ENCODE measurements at places on chromosomes 16 and 17.

DNA sequence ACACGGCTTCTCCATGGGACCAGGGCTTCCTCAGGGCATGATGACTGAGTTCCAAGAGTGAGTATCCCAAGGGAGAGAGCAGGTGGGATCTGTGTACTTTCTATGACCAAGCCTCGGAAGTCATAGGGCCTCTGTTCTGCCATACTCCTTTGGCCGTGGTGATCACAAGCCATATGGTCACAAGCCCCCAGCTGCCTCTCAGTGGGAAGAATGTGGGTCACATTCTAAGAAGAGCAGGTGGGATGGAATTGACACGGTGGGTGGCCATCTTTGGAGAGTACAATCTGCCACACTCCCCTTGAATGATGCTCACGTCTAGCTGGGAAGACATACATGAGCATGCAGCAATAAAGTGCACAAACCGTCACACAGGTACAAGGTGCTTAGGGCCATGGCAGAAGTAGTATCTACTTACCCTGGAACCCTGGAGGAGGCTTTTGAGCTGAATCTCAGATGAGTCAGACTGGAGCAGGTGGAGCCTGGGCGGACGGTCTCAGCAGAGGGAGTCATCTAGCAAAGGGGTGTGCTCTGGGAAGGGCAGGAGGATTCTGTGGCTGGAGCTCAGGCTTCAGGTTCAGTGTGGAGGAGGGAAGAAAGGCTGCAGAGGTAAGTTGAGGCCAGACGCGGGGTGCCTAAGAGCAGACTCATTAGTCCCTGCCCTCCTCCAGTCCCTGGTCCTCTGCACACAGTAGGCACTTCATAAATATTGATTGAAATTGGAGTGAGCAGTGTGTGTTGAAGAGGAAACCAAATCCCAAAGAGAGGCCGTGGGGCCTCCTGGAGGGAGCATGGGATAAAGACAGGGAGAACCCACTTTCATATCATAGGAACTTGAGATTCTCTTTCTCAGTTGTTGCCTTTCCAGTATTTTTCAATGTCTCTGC, 26.6 kb downstream of the GOSR2 start:
- no peak for DNase-seq

- DNase-seq = no peak
These were observed 159.8 kb upstream of the NOL11 start for GRCh38 chr17:67557921-67558320.

DNA sequence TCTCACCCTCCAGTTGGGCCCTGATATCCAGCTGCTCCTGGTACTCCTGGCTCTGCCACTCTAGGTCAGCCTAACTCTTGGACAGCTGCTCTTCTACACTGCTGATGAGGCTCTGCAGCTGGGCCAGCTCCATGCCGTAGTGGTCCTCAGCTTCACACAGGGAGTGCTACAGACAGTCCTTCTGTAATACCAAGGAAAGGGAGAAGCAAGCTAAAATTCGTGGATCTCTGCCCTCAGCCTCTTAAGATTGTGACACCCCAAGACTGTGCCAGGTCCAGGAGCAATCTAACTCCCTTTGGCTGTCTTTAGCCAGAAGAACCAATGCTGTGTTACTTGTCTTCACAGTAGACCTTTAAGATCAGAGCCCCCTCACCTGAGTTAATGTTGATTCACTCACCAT, 7.7 kb upstream of the KRT38 start:
- DNase-seq = no peak

DNA sequence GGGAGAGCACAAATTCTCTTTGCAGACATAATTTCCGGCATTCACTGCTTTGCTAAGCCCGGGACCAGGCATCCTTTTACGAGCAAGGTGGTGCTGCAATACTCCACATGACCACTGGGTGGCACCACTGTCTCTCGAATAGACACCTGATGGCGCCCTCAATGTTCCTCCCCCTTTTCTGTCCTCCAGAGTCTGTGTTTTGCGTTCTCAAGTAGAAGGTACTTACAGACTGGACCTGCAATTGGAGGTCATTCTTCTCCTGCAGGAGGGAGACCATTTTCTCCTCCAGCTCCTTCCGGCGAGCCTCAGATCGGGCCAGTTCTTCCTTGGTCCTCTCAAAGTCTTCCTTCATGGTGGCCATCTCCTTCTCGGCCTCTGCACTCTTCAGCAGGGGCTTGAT, 45.2 kb downstream of the MYH13 start:
- DNase-seq = no peak

GRCh38 chr16:30866031-30866430, 27.8 kb downstream of the BCL7C start:
- no peak for DNase-seq

GRCh38 chr17:72353502-72353901, 232.7 kb downstream of the SOX9 start:
- no peak for DNase-seq

DNA sequence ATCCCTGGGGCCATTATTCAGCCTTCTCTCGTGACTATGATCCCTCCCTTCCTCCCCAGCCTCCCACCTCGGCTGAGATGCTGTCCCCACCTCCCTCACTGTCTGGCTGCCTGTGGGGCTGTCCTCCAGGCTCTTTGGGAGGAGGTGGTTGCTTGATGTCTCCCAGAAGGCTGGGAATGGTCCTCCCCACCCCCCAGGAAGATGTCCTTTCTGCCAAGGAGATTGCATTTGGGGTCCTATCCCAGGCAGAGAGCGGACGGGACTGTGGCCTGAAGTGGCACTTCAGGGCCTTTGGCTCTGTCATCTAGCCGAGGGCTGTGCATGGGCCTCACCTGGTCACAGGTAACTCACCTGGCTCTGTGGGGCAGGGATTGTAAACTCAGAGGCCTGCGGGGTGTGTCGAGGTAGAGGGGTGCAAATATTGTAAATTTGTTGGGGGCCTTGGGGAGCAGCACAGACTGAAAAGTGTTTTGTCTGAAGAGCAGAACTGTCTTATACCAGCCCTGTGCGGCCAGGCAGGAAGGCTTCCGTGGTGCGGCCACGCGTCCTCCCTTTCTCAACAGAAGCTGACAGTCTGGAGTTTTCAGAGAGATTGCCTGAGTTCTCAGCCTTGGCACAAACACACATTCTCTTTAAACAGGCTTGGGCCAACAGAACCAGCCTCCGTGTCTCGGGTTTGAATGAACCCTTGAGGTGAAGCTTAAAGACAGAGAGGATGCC, 177.9 kb downstream of the SEC14L1 start:
- DNase-seq = no peak

DNA sequence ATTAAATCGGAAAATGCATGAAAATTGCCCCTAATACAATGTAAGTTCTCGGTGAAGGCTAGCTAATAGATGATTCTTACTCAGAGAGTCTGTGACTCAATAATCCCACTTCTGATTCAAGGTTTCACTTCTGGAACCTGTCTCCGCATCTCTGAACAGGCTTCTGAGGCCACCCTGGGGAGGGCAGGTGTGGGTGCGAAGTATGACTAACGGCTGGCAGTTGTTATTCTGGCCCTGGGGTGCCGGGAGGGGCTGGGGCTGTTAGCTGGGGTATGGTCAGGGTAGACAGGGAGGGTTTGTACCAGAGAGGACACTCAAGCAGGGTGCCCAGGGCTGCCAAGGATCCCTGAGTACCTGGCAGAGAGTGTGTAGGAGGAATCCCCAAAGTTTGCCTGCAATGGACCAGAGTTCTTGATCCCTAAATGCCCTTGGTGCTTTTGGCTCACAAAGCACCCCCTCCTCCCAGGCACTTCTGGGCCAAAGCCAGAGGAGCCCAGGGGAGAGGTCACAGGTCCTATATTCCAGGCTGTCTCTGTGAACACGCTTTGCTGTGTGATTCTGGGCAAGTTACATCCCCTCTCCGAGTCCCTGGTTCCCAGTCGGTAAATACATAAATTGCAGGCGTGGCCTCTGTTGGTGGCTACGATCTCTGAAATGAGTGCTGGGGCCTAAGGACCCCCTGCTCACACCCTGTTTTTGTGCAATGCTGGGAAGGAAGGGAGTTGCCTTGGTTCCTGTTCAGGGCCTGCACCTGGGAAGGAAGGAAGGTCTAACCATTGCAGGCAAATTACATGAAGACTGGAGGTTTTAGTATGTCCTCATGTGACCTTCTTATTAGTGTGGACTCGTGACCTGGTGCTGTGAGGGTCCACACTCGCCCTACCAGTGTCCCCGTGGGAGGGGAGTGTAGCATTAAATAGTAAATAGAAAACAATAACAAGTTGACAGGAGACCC, 49.9 kb upstream of the CPNE2 start:
- DNase-seq = no peak

GRCh38 chr16:11389083-11389482, 43.8 kb downstream of the RMI2 start:
- DNase-seq = no peak

- no peak for DNase-seq
These were observed 17.4 kb upstream of the MAP3K14 start for GRCh38 chr17:45334231-45334630.

- DNase-seq = no peak
These were observed 8.8 kb downstream of the CTRB2 start for GRCh38 chr16:75198135-75198600.

GRCh38 chr17:51097708-51098446, 22.8 kb downstream of the SPAG9 start:
- no peak for DNase-seq

GRCh38 chr17:71779482-71779881, 341.3 kb upstream of the SOX9 start:
- no peak for DNase-seq

- DNase-seq = no peak
These were observed 39.6 kb upstream of the USP7 start for GRCh38 chr16:9003322-9003721.

- no peak for DNase-seq
These were observed 416.7 kb downstream of the WWOX start for GRCh38 chr16:78516006-78516736.

- DNase-seq = no peak
These were observed 48.4 kb downstream of the CENPV start for GRCh38 chr17:16304830-16305229.

DNA sequence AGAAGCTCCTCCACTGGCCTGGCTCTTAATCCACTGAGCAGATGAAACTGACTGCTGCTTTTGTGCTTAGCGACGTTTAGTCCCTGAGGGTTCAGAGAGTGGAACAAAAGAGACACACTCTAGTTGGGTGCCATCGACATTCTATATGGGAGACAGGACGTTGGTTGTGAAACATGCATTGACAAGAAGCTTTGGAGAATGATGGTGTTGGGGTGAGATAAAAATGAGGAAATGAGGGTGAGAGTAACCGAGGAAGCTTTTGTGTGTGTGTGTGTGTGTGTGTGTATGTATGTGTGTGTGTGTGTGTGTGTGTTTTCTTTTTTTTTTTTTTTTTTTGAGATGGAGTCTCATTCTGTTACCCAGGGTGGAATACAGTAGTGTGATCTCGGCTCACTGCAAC, 89.5 kb downstream of the ABCC1 start:
- no peak for DNase-seq

GRCh38 chr17:1109606-1110540, 69.9 kb downstream of the ABR start:
- no peak for DNase-seq

GRCh38 chr16:12573730-12574383, 229.8 kb downstream of the CPPED1 start:
- DNase-seq = no peak

DNA sequence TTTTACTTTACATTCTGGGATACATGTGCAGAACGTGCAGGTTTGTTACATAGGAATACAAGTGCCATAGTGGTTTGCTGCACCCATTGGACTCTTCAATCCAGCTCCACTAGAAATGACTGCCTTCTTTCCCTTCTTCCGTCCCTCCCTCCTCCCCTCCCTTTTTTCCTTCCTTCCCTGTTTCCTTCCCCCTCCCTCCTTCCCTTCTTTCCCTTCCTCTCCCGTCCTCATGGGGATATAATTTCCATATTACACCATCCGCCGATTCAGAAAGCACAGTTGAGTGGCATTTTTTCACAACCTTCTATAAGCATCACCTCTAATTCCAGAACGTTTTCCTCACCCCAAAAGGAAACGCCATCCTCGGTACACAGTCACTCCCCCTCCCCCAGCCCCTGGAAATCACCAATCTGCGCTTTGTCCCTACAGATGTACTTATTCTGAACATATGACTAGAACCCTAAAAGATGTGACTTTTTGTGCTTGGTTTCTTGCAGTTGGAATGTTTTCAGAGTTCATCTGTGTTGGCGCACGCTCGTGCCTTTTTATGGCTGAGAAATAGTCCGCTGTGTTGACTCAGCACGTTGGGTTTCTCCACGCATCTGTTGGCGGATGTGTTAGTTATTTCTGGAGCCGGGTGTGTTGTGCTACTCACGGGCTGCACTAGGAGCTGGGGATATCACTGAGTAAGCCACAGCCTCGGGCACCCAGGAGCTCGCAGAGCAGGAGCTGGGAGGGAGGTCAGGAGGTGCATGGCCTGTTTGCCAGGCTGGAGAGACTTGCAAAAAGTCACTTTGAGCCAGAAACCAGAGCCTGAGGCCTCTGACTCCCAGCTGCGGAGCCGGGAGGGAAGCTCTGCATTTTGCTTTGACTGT, 336.4 kb downstream of the SEC14L1 start:
- DNase-seq = no peak

GRCh38 chr17:72618001-72618509, 474.4 kb downstream of the SLC39A11 start:
- no peak for DNase-seq

DNA sequence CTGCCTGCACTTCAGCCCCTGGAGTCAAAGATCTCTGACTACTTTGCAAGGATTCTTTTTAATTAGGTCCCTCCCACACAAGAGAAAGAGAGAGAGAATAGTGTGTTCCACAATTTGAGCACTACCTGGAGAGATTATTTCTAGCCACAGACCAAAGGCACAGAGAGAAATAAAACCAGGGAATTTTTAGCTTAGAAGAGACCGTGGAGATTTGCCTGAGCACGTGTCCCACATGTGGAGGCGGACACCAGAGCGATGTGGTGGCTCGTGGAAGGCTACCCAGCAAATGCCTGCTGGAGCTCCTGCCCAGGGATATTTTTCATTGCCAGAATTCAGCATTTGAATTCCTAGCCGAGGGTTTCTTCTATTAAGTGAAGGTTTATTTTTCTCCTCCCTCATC, 50.6 kb downstream of the MGAT5B start:
- no peak for DNase-seq

DNA sequence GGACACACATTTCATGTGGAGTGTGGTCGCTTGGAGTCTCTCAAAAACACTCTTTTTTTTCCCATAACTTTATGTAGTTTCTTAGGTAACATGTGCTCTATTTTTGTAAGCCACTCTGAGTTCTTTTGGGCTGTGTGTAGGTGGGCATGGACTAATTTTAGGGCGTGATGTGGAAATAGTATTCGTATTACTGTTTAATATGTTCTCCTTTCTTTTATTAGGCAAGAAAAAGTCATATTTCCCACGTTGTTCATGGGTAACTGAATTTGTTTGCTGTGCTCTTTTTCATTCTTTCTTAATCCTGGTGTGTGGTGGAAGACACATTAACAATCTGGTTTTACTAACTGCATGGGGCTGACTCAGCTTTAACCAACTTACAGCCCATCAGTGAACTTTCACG, 27.4 kb downstream of the NDEL1 start:
- no peak for DNase-seq

DNA sequence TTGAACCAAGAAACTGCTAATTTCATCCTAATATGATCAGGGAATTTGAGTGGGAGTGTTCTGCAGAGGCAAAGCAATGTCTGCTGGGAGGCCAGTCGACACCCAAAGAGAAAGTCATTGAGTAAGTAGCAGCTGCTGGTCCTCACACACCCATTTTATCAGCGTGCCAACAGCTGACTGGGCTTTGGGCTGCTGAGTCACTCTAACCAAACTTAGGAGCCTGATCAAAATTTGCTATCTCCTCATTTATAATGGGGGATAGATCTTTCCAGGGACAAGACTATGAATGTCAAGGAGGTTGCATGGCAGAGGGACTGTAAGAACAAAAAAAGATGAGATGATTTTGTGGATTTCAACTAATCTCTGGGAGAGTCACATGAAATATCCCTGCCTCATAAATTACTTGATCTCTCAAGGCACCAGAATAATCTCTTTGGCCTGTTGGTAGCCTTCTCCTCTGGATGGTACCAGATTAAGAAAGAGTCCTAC, 32.9 kb downstream of the CPSF4L start:
- peak; percentile 24 for DNase-seq

All from DMS 273 treated with DMSO at 0.1 percent for 48 hours (cell line).